ENCODE measurements at places on chromosomes 6 and 20.

DNA sequence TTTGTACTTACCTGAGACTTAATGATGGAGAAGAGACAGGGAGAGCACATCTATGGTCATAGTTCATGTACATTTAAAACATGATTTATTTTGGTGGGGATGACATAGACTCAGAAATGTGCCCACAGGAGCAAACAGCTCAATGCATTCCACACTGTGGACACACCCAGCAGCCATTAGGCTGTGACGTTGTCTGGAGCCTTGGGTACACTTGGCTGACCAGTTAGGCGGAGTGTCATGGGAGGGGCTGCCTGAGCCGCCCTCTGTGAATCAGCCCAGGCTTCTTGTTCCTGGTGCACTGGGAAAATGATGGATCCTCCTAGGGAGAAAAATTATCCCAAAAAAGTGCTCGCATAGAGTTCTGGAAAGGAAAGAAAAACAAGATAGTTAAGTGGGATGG lies 231.0 kb upstream of the GMDS start:
- no peak for DNase-seq

DNA sequence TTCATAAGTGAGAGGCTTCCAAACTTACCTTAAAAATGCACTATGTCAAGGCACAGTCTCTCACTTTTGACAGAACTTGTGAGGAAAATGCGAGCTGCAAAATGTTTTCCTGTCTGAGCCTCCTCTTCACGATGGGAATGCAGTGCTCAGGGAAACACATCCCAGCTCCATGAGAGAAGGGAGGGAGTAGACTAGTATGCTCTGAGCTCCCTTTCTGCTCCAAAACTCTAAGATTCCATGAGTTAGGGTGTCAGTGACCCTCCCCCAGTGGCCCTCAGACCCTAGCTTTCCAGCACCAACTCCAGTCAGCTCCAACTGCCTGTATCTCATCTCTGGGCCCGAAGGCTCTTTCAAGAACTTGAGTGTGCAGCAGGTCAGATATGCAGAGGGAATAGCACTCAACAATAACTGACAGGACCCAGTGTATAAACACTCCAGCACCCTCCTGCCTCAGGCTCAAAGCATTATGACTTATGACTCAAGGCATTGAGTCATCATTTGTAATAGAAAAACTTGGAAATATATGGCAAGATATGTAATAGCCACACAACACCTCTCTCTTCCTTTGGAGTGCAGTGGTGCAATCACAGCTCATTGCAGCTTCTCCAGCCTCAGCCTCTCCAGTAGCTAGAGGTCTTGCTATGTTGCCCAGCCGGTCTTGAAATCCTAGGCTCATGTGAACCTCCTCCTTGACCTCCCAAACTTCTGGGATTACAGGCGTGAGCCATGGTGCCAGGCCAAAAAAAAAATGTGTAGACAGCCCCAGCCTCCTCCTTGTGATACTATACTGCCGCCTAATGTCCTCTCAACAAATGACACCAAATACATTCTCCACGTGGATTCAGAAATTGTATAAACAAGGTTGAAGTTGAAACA lies 16.7 kb upstream of the ENTPD6 start:
- DNase-seq, result no peak

DNA sequence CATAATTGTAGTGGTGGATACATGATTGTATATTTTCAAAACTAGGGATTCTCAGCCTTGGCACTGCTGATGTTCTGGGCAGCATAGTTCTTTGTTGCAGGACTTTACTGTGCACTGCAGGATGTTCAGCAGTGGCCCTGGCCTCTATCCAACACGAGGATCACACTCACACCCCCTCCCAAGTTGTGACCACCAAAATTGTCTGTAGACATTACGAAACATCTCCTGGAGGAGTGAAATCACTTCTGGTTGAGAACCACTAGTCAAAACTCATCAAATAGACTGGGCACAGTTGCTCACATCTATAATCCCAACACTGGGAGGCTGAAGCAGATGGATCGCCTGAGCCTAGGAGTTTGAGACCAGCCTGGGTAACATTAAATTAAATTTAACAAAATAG lies 123.1 kb upstream of the CDYL start:
- DNase-seq, result no peak

DNA sequence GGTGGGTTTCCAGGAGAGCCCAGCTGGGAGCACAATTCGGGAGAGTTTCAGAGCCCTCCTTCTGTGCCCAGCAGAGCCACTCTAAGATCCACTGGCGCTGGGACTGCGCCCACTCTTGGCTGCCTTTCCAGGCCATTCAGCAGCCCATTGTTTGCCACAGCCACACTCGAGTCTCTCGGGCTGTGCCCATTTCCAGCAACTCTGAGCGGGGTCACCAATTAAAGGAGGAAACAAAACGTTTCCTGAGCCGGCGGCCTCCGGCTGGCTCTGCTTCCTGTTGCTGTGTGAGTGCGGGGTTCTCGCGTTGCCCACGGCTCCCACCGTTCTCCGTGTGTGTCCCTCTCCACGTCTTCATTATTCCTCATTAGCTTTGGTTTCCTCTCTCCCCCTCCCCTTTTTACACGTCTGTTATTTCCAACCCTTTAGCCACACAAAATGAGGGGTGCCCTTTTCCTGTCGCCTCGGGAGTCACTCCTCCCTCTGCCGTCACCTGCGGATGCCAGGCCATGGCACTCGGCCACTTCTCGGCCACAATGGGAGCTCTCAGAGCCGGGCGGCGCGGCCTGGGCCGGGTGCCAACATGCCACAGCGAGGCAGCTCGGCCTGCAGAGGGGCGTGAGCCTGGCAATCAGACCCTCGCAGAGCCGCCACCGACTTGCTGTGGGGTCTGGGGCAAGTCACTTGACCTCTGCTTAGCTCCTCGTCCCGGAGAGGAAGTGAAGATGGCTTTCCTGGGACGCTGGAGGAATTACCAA lies 94.3 kb upstream of the NKX2-2 start:
- no peak for DNase-seq

GRCh38 chr20:3420211-3420707 lies 12.8 kb upstream of the DNAAF9 start:
- no peak for DNase-seq

GRCh38 chr20:11431621-11432020 lies 486.1 kb upstream of the BTBD3 start:
- no peak for DNase-seq

DNA sequence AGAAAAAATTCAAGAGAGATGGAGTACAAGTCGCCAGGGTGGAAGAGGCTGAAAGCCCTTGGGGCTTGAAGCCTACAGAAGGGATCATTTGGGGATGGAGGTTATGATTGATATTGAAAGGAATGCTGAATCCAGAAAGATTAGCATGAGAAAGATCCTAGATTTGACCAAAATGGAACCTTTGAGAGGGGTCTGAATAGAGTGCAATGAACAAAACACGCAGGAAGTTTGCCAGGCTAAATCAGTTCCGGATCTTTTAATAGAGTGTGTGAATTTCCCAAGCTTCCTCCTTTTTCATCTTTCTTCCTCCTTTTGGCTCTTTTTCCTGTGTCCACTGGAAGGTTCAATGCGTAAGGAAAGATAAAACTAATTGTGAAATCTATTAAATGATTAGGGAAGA lies 15.3 kb downstream of the IPCEF1 start:
- no peak for DNase-seq

GRCh38 chr6:160790028-160790792 lies 88.2 kb downstream of the PLG start:
- peak; percentile 57 for DNase-seq

DNA sequence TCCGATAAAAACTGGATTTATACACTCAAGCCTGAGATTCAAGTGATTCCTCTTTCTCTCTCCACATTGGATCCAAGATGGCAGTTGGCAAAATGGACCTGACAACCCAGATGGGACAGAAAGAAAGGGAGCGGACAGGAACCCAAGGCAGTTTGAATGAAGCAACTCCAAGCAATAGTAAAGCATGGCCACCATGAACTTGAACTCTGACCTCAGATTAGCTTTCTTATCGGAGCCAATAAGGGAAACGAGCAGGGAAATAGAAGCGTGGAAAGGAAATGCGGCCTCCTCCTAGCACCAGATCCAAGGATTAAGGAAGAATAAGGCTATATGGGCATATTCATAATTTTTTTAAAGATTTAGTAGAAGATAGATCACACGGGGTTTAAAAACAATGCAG lies 213.4 kb upstream of the RIN2 start:
- DNase-seq, result no peak

DNA sequence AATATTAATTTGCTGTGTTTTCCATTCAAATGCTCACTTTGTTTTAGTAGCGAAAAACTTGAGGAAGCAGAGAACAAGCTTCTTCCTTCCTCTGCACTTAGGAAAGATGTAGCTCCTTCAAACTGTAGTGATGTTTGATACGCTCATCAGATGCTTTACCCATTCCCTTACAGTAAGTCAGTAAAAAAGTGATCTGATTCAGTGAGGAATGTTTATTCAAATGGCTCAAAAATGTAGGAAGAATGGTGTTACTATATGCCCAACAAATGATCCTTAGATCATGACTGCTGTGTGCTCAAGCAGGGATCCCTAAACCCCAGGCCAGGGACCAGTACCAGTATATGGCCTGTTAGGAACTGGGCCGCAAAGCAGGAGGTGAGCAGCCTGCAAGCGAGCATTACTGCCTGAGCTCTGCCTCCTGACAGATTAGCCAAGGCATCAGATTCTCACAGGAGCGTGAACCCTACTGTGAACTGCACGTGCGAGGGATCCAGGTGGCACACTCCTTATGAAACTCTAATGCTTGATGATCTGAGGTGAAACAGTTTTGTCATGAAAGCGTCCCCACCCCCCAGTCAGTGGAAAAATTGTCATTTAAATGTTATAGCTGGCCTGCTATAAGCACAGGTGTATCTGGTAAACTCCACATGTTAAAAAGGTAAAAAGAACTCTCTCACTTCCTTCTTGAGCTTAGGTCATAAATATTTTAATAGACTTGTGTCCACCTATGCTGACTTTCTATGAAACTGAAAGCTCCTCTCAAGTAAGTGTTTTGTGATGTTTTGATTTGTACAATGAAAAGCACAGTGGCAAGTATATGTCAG lies 187.2 kb downstream of the FOXC1 start:
- no peak for DNase-seq

DNA sequence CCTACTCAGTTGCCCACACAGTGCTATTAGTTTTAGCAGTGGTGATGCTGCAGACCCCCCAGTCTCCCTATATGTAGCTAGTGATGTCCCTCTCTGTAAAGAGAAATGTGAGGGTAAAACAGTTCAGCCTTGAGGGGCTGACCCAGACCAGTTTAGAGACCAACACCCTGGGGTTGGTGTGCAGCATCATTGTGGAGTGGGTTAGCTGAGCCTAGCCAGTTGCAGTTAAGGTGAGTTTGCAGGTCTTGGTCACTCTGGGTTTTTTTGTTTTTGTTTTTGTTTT lies 401 bp upstream of the B3GALT4 start:
- DNase-seq, result peak; percentile 38

DNA sequence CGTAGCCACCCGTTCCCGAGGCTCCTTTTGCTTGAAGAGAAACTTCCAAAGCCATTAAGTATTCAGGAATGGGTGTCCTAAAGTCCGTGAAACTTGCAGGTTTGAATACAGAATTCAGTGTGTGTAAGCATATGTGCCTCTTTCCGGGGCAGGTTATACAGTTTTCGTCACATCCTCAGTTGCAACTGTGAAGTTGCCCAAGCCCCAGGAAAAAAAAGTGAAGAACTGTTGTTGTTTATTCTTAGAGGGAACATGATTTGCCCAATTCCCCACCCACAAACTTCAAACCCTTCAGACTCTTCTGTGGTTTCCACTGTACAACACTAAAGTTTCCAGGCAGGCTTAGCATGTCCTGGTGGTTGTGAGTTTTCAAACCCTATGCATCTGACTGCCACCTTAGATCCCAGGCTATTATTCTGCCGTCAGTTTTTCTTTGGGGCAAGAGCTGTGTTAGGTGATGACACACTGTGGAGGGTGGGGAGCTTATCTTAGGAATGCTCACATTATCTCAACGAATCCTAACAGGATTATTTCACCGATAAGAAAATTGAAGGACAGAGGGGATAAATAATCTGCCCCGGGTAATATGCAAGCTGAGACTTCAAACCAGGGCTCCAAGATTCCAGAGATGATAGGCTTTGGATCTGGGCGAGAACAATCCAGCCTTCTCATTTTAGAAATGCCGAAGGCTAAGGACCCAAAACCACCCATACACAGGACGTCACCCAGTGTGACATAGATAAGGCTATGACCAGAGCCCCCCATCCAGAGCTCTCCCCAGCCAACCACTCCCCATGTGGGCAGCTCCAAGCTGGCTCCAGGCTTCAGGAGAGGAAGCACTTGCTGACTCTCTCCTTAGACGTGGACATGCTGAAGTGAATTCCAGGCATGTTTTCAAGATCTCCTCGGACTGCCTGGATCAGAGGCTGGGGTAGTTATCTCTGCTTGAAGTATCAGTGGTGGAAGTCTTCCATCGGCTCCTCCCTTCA lies 81.7 kb upstream of the AFDN start:
- no peak for DNase-seq

GRCh38 chr6:2674857-2675256 lies 75.9 kb downstream of the MYLK4 start:
- DNase-seq, result no peak

GRCh38 chr6:104601131-104601651 lies 258.5 kb downstream of the HACE1 start:
- no peak for DNase-seq

- DNase-seq, result no peak
Observed at GRCh38 chr20:2108987-2109386, 7.4 kb downstream of the STK35 start.

DNA sequence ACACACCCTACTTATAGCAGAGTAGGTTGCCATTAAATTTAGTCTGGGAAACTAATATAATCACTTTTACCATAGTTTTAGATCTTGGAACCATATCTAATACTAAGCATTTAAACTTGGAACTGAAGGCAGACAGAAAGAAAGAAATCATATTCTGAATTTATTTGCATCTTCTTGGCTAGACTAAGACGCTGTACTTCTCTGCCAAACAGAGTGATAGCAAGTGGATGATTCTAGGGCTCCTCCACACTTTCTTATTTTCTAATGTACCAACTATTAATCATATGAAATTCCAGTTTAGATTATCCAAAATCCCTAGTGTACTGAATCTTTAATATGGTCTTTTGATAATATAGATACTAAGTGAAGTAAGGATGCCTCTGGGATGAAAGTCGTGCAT lies 277.0 kb downstream of the CENPW start:
- DNase-seq, result no peak

DNA sequence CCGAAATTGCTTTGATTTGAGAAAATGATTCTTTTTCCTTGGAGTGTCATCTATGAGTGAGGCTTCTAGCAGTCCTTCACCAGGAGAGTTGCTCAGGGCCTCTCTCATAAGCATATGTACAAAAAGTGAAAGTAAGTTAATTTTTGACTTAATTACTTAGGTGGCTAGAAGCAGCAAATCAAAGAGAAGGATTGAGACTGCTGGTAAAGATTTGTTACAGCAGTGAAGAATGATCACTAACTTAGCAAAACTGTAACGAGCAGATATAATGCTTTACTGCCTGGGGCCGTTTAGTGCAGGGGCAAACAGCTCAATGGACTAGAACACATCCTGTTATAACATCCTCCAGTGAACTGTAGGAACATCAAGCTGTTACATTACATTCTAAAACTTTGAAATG lies 167.8 kb upstream of the RIPOR2 start:
- no peak for DNase-seq
